ENCODE measurements at places on chromosomes 12 and 14.

DNA sequence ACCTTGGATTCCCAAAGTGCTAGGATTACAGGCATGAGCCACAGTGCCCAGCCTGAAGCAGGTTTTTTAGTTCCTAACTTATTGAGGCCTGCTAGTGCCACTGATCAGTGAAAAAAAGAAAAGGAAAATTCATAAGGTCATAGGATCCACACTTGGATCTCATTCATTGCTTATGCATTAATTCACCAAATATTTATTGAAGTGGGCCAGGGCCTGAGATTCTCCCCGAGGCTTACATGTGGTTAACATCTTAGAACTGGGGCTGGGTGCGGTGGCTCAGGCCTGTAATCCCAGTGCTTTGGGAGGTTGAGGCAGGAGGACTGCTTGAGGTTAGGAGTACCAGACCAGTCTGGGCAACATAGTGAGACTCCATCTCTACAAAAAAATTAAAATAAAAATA lies 29.5 kb upstream of the MAP1LC3B2 start:
- DNase-seq = no peak

- no peak for DNase-seq
These were observed 16.9 kb downstream of the TMEM117 start for GRCh38 chr12:43852744-43853143.

- DNase-seq = no peak
These were observed 250.9 kb upstream of the OR4E1 start for GRCh38 chr14:21924479-21924878.

DNA sequence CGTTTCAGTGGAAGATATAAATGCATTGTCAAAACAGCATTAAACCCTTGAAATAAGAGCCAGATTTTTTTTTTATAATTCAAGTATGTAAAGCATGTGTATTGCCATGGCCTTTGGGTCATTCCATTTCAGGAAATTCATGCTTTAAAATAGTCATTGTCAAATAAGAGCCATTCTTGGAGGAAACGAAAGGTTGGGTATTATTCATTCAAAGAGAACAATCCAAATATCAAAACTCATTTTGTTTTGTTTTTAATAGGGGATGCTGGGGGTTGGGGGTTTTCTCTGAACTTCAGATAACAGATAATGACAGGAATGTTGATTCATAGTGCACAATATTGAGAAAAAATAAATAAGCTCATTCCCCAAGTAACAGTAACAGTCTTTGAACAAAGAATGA lies 174.4 kb upstream of the NUDT4 start:
- DNase-seq = no peak

DNA sequence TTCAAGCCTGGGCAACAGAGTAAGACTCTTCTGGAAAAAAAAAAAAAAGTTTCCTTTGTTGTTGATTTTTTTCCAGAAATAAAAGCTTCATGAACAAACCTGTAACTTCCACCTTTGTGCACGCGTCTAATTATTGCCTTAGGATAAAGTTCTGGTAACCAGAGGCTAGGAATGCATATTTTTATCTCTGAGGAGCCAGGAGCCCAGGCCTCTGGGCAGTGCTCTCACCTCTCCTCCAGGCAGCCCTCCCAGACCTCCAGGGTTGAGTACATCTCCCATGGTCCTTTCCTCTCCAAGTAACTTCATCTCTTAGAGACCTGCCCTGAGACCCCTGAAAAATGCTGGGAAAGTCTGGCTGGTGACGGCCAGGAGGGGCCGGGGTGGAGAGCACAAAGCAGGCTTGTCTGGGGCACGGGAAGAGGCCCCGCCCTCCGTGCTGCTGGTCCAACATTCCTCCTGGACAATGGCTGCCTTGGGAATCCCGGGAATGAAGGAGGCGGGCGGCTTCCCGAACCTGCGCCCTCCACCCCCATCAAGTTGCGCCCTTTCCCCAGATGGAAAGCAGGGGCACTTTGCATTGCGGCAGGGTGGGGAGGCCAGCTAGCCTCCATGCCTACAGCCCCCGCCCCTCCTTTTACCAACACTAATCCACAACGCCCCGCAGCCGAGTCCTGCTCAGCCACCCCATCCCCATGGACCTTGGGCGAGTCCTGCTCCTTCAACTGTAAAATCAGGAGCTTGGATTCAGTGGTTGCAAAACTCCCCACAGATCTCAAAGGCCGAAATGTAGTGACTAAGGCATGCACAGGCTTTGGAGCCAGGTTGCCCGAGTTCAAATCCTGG lies 7.3 kb upstream of the FIGNL2 start:
- peak; percentile 56 for DNase-seq

DNA sequence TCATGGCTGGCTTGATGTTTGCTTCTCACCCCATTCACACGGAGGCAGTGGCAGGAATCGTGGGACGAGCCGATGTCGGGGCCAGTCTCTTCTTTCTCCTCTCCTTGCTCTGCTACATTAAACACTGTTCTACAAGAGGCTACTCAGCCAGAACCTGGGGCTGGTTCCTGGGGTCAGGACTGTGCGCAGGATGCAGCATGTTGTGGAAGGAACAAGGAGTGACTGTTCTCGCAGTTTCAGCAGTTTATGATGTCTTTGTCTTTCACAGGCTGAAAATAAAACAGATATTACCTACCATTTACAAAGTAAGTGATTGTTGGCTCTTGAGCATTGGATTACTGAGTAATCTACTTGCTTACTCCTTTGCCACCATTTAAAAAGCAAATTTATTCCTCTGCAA lies 170.6 kb downstream of the TMTC2 start:
- DNase-seq = no peak

- DNase-seq = no peak
These were observed 15.0 kb upstream of the PSMA6 start for GRCh38 chr14:35277179-35277578.

DNA sequence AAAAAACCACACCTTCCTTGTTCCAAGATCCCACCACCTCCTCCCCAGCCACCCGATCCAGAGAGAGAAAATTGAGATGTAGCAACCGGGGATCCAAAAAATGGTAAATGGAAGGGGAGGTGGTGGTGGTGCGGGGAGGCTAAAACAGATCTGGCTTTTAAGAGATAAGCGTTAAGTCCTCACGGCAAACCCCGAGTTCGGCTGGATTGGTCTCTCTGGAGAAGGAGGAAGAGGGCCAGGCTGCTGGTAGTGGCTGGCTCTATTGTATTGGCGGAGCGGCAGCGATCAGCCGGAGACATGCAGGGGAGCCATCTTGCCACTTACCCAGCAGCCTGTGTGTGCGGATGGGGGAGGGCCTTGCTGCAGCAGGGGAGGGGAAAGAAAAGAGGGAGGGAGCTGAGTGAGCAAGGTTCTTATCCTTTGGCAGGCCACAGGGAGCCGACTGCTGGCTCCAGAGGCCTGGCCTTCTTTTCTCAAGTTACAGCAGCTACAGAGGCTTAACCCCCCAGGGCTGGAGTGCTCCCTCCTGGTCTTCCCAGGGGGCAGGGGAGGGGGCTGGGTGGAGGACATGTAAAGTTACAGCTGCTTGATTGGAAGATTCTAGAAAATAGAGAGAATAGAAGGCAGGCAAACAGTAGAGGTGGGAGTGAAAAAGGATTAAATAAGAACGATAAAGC lies 14.1 kb upstream of the CDH24 start:
- peak; percentile 94 for DNase-seq

GRCh38 chr12:78455991-78456390 lies 408.6 kb upstream of the SYT1 start:
- DNase-seq = no peak

DNA sequence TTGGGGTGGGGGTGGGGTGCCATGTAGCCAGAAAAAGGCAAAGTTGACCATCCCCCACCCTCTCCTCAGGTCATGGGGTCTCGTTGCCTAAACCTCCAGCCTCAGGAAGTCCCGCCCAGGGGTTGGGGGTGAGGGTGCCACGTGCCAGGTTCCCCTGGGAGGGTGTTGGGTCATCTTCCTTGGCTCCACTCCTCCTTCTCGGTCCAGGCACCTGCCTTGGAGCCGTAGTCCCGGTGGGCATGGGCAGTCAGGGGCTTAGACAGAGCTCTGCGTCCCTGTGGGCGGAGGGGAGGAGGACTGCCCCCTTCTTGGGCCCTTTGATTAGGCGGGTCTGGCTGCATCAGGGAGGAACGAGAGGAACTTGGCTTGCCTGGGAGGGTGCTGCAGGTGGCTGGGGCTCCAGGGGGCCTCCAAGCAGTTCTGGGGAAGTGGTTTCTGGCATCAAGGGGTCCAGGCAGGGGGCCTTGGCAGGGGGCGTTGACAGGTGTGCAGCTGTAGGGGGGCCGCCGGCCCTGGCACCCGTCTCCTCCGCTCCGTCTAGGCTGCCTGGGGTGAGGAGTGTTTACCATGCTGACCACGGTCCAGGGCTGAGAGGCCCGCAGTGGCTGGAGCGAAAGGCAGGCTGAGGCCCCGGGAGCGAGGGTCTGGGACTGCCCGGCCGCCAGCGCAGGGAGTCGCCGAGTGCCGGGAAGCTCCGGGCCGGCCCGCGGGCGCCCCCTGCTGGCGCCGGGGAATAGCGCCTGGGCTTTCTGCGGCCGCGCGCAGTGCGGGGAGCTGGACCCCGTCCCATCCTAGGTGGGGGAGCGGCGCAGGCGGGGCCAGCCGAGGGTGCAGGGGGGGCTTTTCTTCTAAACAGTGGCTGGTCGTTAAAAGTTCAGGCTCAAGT lies 7.9 kb downstream of the SETD1B start:
- DNase-seq = peak; percentile 66

GRCh38 chr14:68359837-68360552 lies 432.9 kb downstream of the ZFP36L1 start:
- DNase-seq = peak; percentile 53

GRCh38 chr12:52056801-52057637 lies 5.8 kb downstream of the NR4A1 start:
- DNase-seq = no peak

DNA sequence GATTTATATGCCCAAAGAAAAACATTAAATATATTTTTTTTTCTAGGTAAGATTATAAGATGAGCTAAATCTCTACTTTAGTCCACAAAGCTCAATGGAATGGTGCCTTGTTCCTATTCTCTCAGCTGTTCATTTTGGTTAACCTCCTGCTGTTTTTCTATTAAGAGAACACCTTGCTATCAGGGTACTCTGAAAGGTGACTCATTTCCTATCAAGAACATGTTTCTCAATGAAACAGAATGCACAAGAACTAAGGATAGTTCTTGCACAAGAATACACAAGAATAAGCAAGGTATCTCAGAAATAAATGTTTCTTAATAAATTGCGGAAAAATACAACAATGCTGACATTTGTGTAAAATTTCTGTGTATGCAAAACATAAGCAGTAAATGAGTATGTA lies 14.1 kb downstream of the ABCD2 start:
- no peak for DNase-seq

DNA sequence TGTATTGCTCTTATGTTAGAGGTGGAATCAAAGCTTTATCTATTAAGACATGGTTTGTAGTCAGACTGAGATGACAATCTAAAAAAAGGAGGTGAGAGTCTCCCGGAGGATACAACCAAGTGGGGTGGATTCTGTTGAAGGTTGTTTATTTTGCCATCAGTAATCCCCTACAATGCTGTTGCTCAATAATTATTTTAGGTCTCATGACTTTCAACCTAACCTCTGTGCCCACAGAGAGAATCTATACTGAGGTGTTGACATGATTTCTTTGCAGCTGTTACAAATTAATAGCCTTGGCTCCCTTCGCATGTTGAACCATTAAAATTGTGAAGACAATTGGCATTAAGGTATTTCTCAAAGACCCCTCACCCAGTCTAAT lies 28.7 kb upstream of the FOS start:
- DNase-seq = no peak

DNA sequence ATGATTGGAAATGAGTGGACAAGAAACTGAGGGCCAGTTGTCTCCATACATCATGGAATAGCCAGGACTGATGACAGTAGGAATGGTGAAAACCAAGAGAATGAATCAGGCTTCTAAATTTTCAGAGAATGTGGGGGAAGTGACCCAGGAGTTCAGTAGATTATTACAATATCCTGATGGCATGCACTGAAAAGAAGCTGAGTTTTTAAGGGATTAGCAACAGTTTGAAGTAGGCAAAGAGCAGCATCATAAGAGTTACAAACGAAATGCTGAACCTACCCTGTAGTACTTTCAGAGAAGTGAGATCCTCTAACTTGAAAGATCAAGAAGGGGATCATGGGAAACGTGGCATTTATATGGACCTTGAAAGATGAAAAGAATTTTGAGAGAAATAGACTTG lies 13.2 kb downstream of the SLC2A14 start:
- peak; percentile 89 for DNase-seq

DNA sequence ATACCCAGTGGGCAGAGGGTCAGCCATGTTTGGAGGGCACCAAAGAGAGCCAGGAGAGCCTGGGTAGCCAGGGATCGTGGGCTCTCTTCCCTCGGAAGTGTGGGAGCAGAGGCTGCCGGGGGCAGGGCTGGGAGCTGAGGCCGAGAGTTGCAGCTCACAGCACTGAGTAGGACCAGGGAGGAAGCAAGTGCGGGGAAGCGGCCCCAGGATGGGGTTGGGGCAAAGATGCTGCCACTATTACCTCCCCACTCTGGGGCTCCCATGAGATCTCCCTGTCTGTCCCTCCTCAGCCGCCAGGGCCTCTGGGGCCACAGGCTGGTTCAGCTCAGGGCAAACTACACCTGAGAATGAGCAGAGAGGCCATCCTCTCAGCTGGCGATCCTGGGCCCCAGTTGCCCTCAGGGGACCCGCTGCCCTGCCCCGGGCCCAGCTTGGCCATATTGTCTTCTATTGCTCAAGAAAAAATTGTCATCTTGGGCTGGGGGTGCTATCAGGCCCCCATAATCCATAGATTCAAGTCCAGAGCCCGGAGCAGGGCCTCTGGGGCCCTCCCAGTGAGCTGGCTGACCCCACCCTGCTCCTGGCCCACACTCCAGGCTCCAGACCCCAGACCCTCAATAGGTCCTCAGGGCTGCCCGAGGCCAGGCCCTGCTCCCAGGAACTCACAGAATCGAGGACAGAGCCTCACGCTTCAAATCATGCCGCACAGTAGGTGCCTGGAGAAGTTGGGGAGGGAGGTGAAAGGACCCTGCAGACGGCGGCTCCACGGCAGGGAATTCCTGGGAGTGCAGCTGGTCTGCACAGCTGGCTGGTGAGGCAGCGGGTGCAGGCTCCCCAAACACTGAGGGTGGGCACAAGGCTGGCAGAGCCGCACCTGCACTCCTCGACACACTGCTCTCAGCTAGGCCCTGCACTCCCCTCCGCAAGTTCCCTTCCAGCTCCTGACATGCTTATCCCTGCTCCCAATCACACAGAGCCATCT lies 20.5 kb upstream of the DIO3 start:
- DNase-seq = no peak

GRCh38 chr12:94603434-94604365 lies 46.7 kb downstream of the TMCC3 start:
- no peak for DNase-seq

GRCh38 chr12:60210756-60211155 lies 614.9 kb downstream of the SLC16A7 start:
- no peak for DNase-seq

GRCh38 chr12:59763835-59764234 lies 168.0 kb downstream of the SLC16A7 start:
- DNase-seq = no peak

GRCh38 chr14:104865081-104865630 lies at the start of gene CEP170B:
Gene CEP170B (plus strand): TSS chr14:104865268. CDS start chr14:104868451, 3,183 bp downstream.
- peak; percentile 49 for DNase-seq

- DNase-seq = no peak
These were observed 110.2 kb downstream of the SNAPC1 start for GRCh38 chr14:61872452-61872851.

DNA sequence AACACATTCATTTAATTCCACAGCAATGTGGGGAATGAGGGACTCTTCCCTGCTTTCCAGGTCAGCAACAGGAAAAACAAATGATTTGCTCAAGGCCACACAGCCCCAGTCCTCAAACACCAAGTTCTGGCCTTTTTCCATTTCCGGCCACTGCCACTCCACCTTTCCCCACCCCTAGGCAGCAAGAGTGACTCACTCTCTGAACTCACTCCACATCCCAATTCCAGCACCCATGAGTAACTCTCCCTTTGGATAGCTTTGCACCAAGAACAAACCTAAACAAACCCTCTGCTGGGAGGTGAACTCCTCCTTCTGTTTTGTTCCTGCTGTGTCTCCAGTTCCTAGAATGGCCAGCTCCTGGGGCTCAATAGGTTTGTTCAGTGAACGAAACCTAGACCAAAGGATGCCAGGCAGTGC lies 30.4 kb upstream of the PLEKHG6 start:
- DNase-seq = peak; percentile 94
